ENCODE measurements at places on chromosomes 7 and 10. TPM values are rescaled to one million over a fixed set of nuclear protein-coding genes. Genes with fewer than 3 reads are reported as not detected.

GRCh38 chr10:4170633-4171314 lies 385.8 kb upstream of the KLF6 start:
- no peak for DNase-seq

Gene OR2A5
- not detected for total RNA-seq

- DNase-seq, result peak; percentile 87
Measured at GRCh38 chr10:10642751-10643150, 374.9 kb upstream of the CELF2 start.

- no peak for DNase-seq
Measured at GRCh38 chr7:2879354-2879753, 35.2 kb upstream of the GNA12 start.

Gene NPY4R
- not detected for total RNA-seq

GRCh38 chr10:11164803-11165590 lies 147.3 kb downstream of the CELF2 start:
- peak; percentile 97 for DNase-seq

Gene LLCFC1
- total RNA-seq, result not detected

DNA sequence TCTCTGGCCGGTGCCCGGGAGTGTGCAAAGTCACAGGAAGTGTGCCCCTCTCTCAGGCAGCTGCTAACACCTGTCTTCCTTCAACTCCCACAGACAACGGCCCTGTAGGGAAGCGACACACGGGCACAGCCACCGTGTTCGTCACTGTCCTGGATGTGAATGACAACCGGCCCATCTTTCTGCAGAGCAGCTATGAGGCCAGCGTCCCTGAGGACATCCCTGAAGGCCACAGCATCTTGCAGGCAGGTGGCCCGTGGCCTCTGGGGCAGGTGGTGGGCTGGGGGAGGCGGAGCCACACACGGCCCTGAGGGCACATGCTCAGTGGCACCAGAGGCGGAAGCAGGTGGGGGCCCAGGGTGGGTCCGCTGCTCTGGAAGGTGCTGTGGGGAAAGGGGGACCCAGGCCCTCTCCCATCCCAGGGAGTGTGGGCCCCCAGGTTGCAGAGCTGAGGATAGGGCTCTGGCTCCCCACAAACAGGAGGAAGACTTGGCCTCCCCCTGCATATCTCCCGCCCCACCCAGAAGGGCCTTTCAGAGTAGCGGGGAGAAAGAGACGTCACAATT lies 6.9 kb downstream of the C10orf105 start:
- DNase-seq, result no peak

Gene OR2A42
- not detected for total RNA-seq

DNA sequence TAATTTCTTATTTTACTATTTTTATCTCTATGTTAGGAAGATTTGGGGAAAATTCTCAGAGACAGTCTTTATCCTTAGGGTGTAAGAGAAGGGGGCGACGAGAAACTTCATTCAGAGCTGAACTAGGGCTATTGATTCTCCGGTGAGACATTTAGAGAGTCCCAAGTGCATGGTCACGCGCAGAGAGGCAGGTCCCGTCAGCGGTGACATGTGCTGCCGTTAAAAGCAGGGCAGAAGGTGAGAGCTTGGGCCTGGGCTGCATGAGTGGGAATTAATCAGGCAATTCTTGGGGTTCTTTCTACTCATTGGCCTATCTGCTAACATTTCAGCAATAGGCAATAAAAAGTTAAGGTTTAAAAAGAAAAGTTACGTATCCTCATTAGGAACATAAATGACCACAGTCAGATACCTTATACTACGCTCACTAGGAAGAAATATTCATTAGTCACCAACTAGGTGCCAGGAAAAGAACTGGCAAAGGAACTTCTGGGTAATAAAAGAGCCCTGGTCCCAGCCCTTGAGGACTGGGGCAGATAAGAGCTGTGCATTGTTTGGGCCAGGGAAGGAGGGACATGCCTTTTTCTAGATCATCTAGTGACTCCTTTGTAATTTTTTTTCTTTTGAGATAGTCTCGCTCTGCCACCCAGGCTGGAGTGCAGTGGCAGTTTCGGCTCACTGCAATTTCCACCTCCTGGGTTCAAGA lies 21.2 kb downstream of the PRKCQ start:
- no peak for DNase-seq

Gene STK17A
- 26.7 TPM for total RNA-seq

Gene NKX2-3
- total RNA-seq, result not detected

Gene RPEL1
- under 0.01 TPM for total RNA-seq

Gene AHCYL2
- total RNA-seq, result 12.1 TPM

DNA sequence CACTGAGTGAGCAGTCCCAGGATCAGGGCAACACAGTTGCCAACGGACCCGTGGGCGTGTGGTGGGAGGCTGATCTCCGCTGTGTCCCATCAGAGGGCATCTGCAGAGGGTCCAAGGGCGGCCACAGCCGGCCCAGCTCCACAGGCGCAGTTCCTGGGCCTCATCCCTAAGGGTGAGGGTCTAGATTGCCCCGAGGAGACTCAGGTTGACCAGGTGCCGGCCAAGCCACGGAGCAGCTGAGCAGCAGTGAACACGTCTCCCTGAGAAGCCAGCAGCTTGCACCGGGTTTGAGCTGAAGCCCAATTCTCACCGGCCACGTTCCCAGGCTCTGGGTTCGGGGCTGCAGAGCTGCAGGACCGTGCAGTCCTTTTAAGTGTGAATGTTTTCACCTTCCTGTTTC lies 58.8 kb upstream of the ADGRA1 start:
- DNase-seq, result no peak

DNA sequence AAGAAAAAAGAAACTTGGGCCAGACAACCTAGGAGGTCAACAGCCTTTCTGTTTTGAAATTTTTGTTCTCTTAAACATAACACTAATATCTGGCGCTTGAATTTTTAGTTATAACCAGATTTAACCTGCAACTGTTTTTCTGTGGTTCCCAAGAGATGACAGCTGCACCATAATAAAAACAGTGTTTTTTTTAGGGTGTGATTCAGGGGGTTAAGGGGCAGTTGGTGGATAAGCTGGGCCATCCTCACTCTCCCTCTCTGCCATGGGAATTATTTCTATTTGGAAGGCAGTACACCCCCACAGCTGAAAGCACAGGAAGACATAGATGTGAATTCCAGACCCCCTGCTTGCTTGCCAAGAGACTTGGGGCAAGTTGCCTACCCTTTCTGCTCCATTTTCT lies 20.1 kb upstream of the TM9SF3 start:
- DNase-seq, result no peak

- DNase-seq, result no peak
Measured at GRCh38 chr7:50957431-50957830, 174.7 kb upstream of the GRB10 start.

DNA sequence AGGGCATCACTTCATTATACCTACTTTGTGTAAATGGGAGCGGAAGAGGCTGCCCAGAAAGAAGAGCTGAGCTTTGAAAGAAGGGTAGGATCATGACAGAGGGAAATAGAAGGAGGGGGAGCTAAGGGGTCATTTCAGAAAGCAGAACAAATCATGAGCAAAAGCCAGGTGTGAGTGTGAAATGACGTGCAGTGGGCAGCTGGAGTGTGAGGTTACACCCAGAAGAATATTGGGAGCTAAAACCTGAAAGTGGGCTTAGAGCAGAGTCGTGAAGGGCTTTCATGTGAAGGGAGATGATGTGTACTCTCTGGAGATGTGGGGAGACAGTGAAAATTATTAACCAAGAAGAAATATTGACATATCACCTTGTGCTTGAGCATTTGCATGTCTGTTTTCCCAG lies 245.0 kb upstream of the YAE1 start:
- DNase-seq, result no peak

DNA sequence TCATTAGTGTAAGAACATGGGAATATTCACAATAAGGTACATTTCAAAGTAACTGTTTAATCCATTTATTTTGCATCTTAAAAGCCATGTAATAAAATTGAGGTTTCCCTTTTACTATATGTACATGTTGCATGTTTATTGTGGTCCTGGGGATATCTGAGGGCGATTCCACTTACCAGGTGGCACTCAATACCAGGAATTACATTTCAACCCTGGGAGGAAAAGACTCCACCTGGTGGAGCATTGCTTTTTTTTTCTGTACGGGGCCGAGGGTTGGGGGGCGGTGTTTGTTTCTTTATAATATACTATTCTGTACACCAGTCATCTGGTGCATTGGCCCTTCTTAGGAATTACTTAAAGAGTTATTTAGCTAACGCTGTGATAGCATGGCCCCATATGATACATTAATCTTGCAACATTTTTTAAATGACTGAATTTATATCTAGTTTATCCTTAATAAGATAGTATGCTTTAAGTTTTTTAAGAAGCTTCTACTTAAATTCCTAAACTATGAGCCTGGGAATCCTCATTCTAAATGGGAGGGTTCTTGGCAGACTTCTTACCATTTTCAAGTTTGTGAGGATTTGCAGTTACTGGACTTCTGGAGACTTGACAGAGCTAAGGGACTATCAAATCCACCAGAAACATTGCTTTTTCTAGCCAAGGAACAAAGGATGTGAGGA lies 7.2 kb upstream of the HGF start:
- no peak for DNase-seq

DNA sequence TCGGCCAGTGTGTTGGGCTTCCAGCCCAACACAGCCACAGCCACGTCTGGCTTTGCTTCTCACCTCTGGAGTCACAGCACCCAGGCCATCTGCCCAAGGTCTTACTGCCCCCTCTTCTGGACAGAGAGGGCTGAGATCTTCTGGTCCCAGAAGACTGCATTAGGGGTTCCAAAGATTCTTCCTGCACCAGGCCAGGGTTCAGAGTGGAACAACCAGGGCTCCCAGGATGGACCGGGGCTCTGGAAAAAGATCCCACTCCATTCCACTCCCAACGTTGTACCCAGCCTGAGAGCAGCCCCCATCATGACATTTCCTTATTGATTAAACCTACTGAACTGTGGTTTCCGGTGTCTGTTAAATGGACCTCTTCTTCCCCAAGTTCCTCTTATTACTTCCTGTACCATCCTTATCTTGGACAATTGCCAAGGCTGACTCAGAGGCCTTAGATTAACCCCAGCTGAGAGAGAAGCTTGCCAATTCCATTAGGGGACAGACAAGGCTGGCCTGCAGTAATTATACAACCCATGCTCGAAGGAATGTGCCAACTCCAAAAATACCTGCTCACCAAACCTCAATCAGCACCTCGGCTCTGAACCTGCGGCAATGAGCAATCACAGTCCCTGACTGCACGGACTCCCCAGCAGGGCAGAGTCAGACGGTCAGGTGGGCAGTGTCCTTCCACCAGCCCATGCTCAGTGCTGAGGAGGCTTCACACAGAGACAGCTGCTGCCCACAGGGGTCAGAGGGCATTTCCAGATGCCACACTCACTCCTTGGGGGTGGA lies 47.9 kb upstream of the NPFFR1 start:
- DNase-seq, result peak; percentile 96

GRCh38 chr7:20201380-20201779 lies 15.8 kb downstream of the MACC1 start:
- no peak for DNase-seq

GRCh38 chr7:123580406-123581161 lies 21.0 kb upstream of the ASB15 start:
- peak; percentile 70 for DNase-seq

Measured in fibroblast of the aortic adventitia (primary cell).